ENCODE measurements at places on chromosomes 11 and 22.

DNA sequence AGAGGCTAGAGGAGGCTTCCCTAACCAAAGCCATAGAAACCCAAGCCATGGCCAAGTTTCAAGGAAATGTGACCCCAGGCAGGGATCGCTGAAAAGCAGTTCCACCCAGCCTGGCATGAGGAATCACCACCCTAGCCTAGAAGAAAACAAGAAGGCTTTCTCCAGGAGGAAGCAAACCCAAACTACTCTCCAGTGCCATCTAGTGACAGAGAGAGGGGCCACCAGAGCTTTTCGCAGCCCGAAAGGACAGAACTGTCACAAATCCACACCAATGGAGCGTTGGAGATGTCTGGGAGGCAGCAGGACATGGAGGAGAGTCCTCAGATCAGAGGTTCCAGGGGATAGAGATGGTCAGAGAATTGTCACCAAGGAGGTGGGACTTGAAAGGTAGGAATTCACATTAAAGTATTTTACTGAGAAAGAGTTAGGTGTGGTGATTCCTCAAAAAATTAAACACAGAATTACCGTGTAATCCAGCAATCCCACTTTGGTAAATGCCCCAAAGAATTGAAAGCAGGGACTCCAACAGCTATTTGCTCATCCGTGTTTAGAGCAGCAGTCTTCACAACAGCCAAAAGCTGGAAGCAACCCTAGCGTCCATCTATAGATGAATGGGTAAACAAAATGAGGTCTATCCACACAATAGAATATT is 67.3 kb upstream of the NUP50 start:
- peak; percentile 60 for DNase-seq

- DNase-seq = no peak
Observed at GRCh38 chr11:69958308-69958707, 119.8 kb upstream of the ANO1 start.

GRCh38 chr11:104275992-104276391 is 112.0 kb upstream of the PDGFD start:
- DNase-seq = no peak

GRCh38 chr11:67345920-67346819 is 7.2 kb downstream of the POLD4 start:
- DNase-seq = peak; percentile 66

DNA sequence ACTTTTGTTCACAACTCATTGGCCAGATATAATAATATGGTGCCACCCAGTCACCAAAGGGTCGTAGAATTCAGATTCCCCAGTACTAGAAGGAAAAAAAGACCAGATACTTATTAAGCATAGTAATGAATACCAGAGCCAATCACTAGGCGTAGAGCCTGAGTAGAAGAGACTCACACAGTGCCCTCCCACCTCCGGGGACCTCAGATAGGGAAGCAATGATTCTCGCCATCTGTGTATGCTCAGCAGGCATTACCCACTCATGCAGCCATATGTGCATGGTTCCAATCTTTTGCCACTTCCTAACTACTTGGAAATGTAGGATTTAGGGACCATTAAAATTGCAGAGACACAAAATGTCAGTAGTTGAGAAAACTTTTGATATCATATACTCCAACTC is 85.3 kb downstream of the C11orf87 start:
- no peak for DNase-seq

Data from SHP77 (cell line).